ENCODE measurements at places on chromosomes 5 and 9.
A peak's percentile ranks its signal among the peaks of the same experiment; 100 is the strongest.

GRCh38 chr9:84617411-84618029 is 52.0 kb upstream of the NTRK2 start:
- no peak for DNase-seq

DNA sequence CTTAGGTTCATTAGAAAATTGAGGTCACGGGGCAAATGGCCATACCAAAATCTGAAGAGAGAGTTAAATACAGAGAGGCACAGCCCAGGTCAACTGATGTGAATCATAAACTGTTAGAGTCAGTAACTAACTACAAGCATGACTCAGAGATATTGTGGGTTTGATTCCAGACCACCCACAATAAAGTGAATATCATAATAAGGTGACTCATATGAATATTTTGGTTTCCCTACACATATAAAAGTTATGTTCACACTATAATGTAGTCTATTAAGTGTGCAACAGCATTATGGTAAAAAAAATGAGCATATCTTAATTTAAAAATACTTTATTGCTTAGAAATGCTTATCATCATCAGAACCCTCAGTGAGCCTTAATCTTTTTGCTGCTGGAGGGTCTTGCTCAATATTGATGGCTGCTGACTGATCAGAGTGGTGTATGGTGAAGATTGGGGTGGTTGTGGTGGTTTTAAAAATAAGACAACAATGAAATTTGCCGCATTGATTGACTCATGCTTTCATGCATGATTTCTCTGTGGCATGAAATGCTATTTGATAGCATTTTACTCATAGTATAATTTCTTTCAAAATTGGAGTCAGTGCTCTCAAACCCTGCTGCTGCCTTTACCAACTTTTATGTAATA is 53.1 kb upstream of the EDIL3 start:
- DNase-seq, result no peak

DNA sequence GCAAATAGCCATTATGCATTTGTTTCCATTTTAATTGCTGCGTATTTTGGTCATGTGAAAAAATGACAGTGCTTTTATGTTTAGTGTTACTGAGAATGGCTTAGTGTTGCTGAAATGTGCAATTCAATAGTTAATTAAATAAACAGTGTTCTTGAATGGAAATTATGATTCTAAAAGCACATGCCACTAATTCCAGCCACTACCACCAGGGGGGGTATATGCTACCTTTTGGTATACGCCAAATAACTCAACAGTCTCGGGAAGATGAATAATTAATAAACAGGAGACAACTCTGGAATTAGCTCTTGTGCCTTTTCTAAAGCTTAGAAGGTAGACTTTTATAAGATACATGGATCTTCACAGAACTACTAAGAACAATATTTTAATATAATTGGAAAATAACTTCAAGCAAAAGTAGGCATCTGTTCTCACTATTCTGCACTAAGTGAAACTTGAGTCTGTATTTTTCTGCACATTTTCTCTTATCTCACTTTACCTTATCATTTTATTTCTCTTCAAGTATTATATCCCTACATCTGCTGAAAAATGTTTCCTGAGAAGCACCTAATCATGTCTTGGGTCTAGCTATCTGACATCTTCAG is 83.5 kb upstream of the MINAR2 start:
- peak; percentile 10 for DNase-seq

GRCh38 chr5:160843240-160843639 is 8.8 kb downstream of the ATP10B start:
- DNase-seq, result peak; percentile 6

- no peak for DNase-seq
Observed at GRCh38 chr9:5608298-5609225, 20.3 kb upstream of the RIC1 start.

DNA sequence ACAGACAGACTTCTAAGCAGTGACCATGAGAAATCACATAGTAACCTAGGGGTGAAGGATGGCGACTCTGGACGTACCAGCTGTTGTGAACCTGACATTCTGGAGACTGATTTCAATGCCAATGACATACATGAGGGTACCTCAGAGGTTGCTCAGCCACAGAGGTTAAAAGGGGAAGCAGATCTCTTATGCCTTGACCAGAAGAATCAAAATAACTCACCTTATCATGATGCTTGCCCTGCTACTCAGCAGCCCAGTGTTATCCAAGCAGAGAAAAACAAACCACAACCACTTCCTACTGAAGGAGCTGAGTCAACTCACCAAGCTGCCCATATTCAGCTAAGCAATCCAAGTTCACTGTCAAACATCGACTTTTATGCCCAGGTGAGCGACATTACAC is 38.0 kb upstream of the CCDC152 start:
- no peak for DNase-seq

DNA sequence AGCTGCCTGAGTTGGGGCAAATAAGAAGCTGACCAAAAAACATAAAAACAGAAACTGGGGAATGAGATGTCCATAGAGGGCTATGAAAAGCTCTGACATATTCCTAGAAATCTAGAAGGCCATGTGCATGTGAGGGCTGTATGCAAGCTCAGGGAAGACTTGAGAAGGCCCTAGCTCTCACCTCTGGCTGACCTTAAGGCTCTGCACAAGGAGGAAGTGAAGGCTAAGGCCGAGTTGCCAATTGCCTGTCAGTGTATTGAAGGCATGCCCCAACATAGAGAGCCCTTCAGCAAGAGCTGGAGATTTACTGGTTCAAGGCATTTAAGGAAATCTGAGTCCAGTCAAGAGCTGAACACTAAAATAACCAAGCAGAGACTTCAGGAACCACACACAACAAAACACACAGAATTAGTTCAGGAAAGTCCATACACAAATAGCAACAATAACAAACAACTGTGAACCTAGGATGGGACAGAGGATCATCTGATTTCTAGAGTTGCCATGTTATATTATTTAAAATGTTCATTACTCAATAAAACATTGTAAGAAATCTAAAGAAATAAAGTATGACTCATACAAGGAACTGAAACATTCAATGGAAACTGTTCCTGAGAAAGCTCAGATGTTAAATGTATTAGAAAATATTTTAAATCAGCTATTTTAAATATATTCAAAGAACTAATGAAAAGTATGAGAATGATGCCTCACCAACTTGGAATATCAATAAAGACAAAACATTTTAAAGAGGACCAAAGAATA is 161.8 kb downstream of the AUH start:
- no peak for DNase-seq

DNA sequence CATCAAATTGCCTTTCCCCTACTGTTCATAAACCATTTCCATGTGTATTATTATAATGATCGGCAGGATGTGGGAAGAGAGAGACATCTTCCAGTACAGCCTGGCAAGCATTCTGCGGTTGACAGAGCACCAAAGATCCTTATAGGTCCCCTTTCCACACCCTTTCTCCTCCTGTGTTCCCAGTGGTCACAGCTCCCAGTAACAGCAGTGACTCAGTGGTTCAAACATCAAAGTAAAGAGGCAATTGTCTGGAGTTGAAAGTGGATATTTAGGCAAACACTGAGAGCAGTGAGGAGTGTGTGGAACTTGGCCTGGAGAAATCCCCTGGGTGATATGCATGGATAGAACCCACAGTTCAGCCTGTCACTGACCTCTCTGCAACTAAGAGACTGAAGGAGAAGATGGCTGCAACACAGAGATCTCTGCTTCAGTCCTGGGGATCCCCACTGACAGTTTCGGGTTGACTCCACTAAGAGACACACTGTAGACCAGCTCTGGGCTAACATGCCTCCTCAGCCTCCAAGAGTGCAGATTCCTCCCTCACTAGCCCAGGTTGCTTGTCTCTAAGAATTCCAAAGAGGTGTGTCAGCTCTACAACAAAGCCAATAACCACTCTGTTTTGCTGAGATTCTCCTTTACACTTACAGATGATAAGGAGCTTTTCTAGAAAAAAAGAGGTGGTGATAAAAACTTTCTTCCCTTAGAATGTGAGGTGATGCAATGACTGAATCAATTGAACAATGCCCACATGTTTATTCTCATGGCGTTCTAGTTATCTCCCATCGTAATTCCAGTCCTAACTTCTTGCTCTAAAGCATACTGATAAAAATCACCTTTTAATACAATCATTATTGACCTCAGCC is 94.4 kb upstream of the IL6ST start:
- peak; percentile 74 for DNase-seq

GRCh38 chr5:4480528-4481349 is 659.4 kb upstream of the ADAMTS16 start:
- DNase-seq, result no peak

GRCh38 chr5:180807654-180808414 is 5.2 kb upstream of the MGAT1 start:
- DNase-seq, result no peak

DNA sequence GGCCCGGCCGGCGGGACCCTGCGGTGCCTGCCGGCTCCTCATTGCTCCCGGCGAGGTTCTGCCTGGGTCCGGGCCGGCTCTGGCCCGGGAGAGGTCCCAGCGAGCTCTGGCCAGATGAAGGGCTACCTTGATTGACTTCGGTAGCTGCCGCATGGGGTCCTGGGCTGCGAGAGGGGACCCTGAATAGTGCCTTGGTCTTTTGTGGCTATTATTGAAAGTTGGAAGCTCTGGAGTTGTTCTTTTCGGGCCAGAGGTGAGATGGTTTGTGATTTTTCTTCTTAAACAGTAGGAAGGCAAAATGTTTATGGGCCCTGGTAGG is 635 bp downstream of the NAA35 start:
- DNase-seq, result no peak

DNA sequence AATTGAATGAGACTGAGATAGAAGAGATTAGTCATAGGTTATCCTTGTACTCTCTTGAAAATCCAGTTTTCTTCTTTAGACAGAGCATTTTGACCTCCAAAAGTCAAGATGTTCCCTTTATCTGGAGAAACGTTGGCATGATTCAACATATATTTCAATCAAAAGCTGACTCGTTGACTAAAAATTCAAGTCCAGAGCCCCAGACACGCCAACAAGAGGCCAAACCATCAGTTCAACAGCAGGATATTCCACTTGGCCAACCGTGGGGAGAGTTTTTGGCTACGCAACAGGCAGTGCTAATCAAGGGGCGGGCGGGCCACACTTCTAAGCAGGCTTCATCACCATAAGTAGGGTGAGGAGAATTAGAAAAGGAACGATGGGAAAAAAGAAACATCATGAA is 119.1 kb downstream of the SLIT3 start:
- DNase-seq, result no peak

- DNase-seq, result no peak
Observed at GRCh38 chr9:113989017-113989713, 88.9 kb downstream of the AMBP start.

DNA sequence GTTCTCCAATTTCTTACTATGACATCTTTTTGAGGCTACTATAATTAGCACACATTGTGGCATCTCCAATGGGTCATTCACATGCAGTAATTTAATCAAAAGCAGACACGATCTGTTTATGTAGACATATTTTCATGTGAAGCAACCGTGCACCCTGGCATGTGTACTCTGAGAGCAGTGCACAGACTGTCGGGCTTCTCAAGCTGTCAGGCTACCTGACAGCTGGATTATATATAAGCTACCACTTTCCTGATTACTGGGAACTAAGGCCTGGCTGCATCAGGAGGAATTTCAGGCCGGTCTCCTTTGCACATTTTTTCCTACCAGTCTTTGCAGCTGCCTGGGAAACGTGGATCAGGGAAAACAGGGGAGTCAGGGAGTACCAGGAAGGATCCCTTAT is 197.5 kb downstream of the MAPKAP1 start:
- DNase-seq, result no peak

- DNase-seq, result no peak
Observed at GRCh38 chr5:32047056-32047455, 127.1 kb downstream of the GOLPH3 start.

- DNase-seq, result no peak
Observed at GRCh38 chr5:80184235-80185023, 71.4 kb downstream of the SERINC5 start.

DNA sequence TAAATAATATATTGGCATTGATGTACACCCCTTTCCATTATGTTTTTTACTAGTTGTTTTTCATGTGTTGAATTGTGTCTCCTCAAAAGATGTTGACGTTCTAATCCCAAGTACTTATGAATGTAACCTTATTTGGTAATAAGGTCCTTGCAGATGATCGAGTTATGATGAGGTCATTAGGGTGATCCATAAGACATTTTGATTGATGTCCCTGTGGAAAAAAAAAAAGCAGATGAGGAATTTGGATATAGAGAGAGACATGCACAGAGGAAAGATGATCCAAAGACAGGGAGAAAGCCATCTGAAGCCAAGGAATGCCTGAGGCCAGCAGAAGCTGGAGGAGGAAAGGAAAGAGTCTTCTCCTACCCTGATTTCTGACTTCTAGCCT is 632.7 kb downstream of the TLR4 start:
- no peak for DNase-seq

GRCh38 chr9:134773842-134774241 is 106.8 kb upstream of the FCN2 start:
- no peak for DNase-seq

GRCh38 chr9:118273048-118273447 is 568.8 kb downstream of the TLR4 start:
- no peak for DNase-seq

GRCh38 chr9:133987446-133987788 is 4.7 kb downstream of the VAV2 start:
- DNase-seq, result no peak

DNA sequence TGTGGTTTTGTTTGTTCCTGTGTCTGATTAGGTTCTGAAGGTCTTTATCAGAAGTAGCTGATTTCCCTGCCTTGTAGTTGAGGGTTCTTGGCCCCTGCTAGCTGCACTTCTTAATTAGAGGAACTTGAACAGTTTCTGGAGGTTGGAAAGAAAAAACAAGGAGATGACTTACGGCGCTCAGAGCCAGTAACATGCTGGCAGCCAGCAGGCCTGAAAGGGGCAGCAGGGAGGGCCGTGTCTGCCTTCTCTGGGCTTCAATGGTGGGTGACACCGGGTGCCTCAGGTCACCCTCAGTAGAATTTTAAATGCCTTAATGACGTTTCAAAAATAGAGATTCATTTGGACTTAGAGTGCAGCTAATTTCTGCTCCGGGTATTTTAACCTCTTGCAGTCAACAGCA is 15.8 kb downstream of the UBE2QL1 start:
- no peak for DNase-seq

GRCh38 chr5:176517053-176517661 is 20.0 kb downstream of the RNF44 start:
- DNase-seq, result no peak

DNA sequence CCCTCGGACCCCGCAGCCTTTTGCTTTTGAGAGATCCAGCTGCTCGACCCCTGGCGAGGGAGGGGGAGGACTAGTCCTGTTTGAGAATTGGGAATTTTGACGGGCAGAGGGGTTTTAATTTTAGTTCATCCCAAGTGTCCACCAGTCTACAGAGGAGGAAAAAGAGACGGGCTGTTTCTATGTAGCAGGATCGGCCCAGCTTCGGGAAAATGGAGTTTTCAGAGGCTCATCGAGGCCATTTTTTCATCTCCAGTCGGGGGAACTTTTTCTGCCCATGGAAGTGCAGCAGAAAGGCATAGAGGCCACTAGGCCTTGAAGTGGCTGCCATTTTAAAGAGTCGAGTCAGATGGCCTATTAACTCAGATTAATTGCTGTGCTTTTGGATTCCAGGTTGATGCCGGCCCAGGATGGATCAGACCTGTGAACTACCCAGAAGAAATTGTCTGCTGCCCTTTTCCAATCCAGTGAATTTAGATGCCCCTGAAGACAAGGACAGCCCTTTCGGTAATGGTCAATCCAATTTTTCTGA is 1.2 kb downstream of the NSD1 start:
- no peak for DNase-seq

All from GM13976 (cell line).